Activated CD8-positive, alpha-beta memory T cell treated with anti-CD3 and anti-CD28 coated beads for 1 hour (primary cell): ENCODE measurements at places on chromosomes 13 and 19.
A peak's percentile ranks its signal among the peaks of the same experiment; 100 is the strongest.

DNA sequence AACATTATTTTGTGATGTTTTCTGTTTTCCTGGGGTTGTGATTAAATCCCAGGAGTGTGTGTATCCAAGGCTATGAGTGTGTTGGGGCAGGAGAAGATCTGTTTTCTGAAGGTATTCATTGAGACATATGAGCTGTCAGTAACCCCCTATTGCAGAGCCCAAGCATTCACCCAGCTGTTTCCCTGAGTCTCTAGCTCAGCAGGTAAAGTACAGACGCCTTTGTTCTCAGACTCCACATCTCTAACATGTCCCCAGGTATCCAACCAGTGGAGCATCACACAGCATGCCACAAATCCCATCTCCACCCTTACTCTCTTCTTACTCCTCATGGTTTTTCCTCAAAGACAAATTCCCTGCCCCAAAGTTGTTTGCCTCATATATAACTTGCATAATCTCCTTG is 213.6 kb downstream of the PCDH20 start:
- no peak for DNase-seq

GRCh38 chr13:106104281-106104901 is 431.1 kb downstream of the EFNB2 start:
- DNase-seq = no peak

DNA sequence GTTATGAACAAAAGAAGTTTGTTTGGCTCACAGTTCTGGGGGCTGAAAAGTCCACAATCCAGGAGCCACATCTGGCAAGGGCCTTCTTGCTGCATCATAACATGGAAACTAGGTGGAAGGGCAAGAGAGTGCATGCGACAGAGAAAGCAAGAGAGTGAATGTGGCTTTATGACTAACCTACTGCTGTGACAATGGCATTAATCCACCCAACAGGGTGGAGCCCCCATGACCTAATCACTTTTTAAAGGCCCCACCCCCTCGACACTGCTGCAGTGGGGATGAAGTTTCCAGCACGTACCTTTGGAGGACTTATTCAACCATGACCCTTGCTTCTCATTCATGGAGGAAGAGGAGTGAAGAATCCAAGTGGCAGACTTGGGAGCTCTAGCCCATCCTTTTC is 30.0 kb upstream of the RFXAP start:
- DNase-seq = no peak

DNA sequence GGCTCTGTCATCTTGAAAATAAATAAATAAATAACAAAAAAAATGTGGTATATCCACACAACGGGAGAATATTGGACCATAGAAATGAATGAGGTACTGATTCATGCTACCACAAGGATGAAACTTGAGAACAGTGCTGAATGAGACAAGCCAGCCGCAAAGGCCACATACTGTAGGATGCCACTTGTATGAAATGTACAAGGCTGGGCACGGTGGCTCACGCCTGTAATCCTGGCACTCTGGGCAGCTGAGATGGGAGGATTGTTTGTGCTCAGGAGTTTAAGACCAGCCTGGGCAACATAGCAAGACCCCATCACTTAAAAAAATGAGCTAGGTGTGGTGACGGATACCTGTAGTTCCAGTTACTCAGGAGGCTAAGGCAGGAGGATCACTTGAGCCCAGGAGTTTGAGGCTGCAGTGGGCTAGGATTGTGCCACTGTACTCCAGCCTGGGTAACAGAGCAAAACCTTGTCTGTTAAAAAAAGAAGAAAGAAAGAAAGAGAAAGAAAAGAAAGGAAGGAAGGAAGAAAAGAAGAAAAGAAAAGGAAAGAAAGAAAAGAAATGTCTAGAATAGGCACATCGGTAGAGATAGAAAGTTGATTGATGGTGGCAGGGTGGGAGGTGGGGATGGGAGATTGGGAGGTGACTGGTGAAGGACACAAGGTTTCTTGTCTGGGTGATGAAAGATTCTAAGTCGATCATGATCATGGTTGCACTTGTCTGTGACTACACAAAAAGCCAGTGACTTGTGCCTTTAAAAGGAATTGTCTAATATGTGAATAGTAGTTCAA is 20.3 kb downstream of the HPN start:
- DNase-seq = no peak

DNA sequence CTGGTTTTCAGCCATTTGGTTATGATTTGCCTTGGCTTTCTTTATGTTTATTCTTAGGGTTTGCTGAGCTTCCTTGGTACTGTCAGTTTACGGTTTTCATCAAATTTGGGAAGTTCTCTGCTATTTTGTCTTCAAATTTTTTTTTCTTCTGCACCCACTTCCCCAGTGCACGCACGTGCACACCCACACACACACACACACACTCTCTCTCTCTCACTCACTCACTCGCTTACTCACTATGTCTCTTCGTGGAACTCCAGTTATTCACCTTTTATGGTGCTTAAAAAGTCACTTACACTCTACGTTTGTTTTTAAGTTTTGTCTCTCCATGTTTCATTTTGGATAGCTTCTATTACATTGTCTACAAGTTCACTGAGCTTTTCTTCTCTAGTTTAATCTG is 7.1 kb downstream of the AKAP11 start:
- no peak for DNase-seq

- no peak for DNase-seq
These were observed 2.9 kb downstream of the SBNO2 start for GRCh38 chr19:1170938-1171754.

- DNase-seq = no peak
These were observed 42.7 kb upstream of the AKAP11 start for GRCh38 chr13:42229287-42229686.

DNA sequence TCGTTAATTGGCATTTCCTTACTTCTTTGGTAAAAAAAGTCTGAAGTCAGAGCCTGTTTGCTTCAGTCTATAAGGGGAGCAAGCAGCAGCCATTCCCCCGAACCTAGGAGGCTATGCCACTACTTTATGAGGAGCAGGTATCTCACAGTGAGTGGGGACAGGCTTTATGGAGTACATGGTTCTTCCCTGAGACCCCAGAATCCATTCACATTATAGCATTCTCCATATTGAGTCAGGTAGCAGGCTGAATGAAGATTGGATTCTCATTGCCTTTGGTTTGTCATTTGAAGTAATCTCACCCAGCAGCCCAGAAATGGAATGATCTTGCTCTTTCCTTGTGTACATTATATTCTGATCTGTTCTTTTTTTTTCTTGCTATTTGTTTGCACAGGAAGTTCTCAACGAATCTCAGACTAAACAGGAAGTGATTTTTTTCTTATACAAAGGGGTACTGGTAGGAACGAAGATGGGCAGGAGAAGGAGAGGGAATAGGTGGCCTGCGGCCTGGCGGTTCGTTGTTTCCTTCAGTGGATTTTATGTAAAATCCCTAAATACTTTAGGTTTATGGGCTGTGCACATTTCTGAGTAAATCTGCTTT is 74.4 kb downstream of the ARHGAP35 start:
- DNase-seq = no peak

DNA sequence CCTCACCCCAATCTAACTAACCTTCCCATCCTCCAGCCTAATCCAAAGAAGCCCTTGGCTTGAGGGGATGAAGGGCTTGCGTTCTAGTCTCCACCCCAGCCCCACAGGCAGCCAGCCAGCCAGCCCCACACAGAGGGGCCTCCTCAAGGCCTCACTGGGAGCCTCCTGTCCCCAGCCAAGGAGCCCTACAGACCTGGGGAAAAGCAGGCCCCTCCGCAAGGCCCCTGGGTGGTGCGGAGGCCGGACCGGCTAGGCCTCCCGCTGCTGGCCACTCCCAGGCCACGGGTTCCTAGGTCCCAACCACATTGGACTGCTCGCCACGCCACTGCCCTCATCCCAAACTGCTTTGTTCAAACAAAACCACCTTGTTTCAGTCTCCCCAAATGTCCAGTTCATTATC is 78.0 kb downstream of the ZIC5 start:
- DNase-seq = no peak

DNA sequence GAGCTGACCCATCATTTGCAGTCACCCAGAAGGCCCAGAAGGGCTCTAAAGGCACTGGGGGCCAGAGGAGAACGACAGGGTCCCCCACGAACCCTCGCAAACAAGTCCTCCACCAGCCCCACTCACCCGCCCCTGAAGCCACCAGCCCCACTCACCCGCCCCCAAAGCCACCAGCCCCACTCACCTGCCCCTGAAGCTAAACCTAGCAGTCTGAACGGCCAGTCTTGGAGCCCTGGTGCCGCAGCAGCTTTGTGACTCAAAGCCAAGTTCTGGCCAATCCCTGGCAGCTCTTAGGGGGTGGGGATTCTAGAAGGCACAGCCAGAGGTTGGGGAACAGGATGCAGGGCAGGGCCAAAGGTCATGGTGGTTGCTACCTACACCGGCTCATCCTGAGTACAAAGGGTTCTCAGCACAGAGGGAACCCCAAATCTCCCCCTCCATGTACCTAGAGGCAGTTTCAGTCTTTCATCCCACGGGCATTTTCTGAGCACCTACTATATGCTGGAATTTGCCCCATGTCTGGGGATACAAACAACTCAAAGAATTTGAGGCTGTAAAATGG is at the start of gene IQCN:
Gene IQCN (minus strand): TSS at position 234 of the 562 bp plus-strand sequence. CDS start 4,974 bp downstream, outside the sequence.
- no peak for DNase-seq

- no peak for DNase-seq
These were observed 232.5 kb downstream of the GPC5 start for GRCh38 chr13:91630946-91631345.

GRCh38 chr19:45558399-45558878 is 26.2 kb downstream of the OPA3 start:
- DNase-seq = peak; percentile 31

DNA sequence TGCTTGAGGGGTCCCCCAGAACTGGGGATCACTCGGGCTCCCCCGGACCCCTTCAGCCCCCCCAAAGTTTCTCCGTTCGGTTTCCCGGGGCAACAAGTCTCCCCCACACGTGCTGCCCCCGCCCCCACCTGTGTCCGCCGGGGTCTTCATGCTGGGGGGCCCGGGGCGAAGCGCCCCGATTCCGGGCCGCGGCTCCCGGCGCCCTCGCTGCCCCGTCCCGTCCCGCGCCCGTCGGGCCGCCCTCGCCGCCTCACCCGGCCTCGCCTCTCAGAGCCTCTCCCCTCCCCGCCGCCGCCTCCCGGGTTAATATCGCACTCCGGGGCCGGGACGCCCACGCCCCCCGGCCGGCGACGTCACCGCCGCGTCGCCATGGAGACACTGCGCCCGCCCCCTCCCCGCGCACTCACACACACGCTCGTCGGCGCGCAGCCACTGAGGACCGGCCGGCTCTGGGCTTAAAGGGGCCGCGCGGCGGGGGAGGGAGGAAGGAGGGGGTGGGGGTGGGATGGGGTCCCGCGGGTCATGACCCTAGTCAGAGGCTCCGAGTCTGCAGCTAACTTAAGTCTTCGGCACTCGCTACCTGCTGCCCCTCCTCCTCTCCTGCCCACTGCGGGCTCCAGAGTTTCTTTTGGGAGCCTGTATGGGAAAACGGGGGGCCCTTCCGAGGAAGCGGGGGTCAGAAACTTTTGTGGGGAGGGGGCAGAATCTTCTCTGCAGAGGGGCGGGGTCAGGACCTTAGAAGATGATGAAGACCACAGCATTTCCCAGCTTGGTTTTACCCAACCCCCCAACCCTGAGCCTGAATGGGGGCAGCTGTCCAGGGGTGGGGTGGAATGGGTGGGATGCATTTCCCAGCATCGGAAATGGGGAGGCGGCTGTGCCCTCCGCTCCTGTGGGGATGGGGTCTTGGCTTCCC is at the start of gene ERF:
Gene ERF (minus strand): TSS at position 279 of the 916 bp plus-strand sequence. CDS start 129 bp downstream, at position 150.
- DNase-seq = peak; percentile 75

- no peak for DNase-seq
These were observed at the start of gene PCDH9 for GRCh38 chr13:67229481-67230403. Gene PCDH9 (minus strand): TSS chr13:67230336. CDS start chr13:67228440, 1,896 bp downstream.

GRCh38 chr13:69856331-69856730 is 251.3 kb upstream of the ATXN8OS start:
- no peak for DNase-seq

- DNase-seq = peak; percentile 57
These were observed 22.2 kb downstream of the RASA3 start for GRCh38 chr13:114110091-114110829.

DNA sequence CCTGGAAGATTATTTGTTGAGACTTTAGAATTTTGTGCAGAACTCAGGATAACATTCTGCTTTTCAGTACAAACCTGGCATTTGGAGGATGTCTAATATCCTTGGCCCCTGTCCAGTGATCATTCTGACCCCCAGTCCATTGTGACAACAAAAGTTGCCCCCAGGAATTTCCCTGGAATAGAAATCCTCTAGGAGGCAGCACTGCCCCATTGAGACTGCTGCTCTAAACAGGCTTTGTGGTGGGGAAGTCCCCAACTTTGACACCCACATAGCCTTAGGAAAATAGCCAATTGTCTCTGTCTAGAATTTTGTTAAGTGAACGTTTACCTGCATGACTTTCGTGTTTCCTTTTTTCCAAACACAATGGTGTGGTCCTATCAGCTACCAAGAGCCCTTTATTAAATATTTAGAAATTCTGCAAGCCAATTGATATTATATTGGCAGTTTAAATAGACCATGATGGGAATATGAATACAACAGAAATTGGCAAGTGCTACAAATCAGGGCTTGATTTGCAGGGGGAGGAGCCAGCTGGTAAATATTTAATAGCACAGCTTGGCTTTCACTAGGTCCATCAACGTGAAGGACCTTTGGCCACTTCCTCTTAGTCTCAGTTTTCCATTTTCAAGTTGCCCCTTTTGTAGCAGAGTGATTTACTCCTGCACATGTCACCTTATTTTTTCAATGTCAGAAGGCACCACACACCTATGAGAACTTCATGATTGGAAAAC is 451.7 kb downstream of the EFNB2 start:
- DNase-seq = no peak

DNA sequence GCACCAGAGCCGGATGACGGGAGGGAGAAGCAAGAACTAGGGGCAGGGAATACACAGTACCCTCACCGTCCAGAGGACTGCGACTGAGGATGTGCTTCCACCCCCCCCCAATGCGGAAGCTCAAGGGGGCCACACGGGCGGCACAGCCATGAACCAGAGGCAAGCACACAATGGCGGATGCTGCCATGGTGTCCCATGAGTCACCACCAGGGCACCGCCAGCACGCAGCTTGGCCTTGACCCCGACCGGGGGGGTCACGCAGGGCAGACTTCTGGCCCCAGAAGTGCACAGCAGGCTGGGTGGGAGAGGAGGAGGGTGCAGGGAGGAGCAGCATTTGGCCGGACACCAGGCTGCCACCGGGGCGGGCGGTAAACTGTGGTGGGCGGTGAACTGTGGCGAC is 83.5 kb upstream of the ZNF254 start:
- no peak for DNase-seq

DNA sequence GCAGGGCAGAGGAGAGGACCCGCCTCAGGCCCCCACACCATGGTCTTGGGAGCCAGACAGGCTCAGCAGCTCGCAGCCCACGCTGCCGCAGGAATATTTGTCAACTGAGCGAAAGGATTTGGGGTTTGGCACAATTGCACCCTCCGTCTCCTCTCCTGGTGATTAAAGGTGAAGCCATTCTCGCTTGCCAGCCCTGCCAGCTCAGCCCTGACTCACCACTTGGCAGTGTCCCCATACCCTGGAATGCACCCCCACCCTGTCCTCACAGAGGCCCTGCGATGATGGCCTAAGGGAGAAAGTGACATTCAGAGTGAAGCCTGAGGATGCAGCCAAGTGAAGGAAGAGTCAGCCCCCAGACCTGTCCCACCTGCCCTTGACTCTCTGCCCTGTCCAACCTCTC is 18.8 kb downstream of the CYTH2 start:
- no peak for DNase-seq
